Ascending aorta (tissue), 2 donors: ENCODE measurements at places on chromosomes 6 and 20. TPM values are rescaled to one million over a fixed set of nuclear protein-coding genes. Genes with fewer than 3 reads are reported as not detected.

The HLA-DQA1 gene
- total RNA-seq = 2.0 TPM

The ADGRF1 gene
- total RNA-seq = not detected

The BPIFB1 gene
- total RNA-seq = not detected

GRCh38 chr6:40485300-40485699 lies 101.9 kb downstream of the LRFN2 start:
- no peak for DNase-seq
- no peaks in the 10 kb centered on the region for H3K4me1 ChIP-seq
- H3K27ac ChIP-seq = no peak overlapping the region

DNA sequence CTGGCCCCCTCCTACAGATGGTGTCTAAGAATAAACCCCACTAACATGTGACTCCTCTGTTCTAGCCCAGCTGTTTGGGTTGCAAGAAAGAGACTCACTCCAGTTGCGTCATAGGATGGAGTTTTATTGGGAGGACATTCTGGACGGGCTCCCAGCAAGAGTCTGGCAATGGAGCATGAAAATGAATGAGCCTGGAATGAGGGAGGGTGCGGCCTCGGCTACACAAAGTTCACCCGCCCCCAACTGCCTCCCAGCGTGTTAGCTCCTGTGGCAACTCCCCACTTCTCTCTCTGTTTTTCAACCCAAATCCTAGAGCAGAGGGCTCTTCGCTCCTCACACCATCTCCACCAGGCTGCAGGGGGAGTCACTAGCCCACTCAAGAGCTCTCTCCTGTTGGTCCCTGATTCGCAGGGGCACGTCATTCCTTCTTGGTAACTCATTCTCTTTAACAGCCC lies 5.1 kb upstream of the ADAM33 start:
- H3K36me3 ChIP-seq = no peaks in the 10 kb centered on the region
- H3K4me1 ChIP-seq = peaks cover 16% of the 10 kb centered on the region
- H3K27me3 ChIP-seq = no peaks in the 10 kb centered on the region
- peak; percentile 93 for DNase-seq
- H3K27ac ChIP-seq = peak overlapping the region; percentile 85

GRCh38 chr6:63558278-63558677 lies 14.0 kb upstream of the LOC128125822 start:
- H3K27ac ChIP-seq = no peak overlapping the region
- DNase-seq = no peak
- H3K4me3 ChIP-seq = no peak overlapping the region
- H3K27me3 ChIP-seq = no peaks in the 10 kb centered on the region
- H3K36me3 ChIP-seq = no peaks in the 10 kb centered on the region

DNA sequence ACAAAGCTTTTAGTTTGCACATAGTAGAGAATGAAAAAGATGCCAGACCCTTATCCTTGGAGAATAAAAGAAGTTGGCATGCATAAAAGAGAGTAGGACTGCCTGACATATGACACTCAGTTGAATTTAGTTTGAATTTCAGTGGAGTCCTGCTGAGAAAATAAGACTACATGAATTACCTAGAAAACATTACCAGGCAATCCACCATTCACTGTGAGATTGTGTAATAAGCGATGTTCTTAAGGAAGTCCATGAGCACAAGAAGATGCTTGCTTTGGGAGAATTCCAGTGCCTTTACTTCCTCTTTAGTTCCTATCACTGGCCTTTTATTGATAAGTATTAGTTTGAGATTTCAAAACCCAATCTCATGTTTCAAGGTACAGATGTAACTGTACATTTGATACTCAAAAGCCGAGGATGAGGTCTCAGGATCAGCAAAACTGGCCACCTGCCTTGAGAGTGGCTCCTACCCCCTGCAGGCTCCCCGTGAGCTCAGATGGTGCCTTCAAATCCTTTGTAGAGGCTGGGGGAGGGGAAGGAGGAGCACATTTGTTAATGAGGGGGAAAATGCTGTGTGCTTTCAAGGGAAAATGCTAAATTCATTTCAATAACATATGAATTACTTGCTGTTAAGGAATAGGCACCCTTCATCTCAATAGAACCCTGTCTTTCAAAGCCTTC lies 11.2 kb upstream of the UNC93A start:
- no peak overlapping the region for H3K4me3 ChIP-seq
- H3K36me3 ChIP-seq = no peaks in the 10 kb centered on the region
- DNase-seq = no peak
- H3K27me3 ChIP-seq = no peaks in the 10 kb centered on the region
- no peak overlapping the region for H3K27ac ChIP-seq
